ENCODE measurements at places on chromosomes 2 and 18.

- DNase-seq: peak; percentile 62
Measured at GRCh38 chr2:10124538-10125045, 2.1 kb downstream of the RRM2 start.

- DNase-seq: peak; percentile 9
Measured at GRCh38 chr18:27005589-27005988, 140.1 kb upstream of the AQP4 start.

DNA sequence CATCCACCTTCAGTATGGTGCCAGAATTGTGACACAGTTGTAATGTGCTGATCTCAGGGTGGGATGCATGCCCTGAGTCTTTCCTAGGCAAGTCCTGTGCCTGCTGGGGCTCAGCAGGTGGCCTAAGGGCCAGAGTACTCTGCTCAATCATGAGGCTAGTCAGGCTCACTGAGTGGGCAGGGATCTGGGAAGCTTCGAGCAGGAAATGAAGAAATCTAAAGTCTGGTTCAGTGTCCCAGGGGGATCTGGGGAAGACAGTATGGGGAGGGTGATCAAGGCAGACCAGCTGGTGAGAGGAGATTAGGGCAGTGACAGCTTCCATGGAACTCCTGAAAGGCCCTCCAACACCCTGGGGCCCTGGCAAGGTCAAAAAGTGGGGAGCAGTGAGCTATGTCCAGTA lies 8.9 kb upstream of the ANKRD29 start:
- no peak for DNase-seq

DNA sequence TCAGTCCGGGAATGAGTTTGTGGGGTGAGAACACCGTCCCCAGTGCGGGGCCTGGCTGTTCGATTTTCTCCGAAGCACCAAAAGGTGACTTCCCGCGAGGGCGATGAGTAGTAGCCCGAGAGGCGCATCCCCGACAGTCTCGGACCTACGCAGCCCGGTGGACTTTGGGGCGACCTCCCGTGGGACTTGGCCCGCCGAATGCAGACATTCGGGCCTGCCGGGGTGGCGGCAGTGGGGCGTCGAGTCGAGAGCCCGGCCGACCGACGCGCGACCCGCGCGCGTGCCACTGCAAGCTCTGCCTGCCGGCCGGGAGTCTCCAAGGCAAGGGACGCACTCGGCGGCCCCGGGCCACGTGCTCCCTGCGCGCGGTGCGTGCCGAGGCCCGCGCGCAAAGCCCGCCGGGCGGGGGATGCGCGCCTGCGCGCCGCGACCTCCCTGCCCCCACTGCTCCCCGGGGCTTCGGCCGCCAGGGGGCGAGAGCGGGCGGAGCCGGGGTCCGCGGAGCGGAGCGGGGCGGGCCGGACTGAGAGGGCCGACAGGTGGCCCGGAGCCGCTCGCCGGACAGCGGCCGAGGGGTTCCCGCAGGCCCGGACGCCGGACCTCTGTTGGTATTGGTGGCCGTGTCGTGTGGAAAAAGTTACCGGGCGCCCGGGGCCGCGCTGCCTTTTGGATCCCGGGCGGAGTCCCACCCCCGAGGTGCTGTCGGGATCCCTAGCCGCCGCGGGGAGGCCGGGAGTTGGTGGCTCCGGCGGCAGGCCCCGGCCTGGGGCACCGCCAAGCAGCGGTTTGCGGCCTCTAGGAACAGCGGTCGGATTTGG lies 1.9 kb downstream of the PTMA start:
- DNase-seq: peak; percentile 90

DNA sequence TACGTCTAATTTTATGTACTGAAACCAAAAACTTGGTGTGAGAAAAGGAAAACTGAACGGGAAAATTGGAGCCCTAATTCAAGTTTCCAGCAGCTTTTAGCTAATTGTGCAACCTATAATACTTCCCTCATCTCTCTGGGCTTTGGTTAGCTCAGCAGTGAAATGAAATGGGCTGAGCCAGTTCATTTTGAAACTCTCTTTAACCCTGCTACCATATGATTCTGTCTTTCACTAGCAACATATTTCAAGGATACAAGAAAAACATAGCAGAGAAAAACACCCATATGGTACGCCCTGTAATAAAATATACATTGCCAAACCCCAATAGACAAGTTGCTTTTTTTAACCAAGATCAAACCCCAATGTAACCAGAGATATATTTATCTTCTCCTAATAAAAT lies 799 bp downstream of the SYT4 start:
- DNase-seq: no peak

DNA sequence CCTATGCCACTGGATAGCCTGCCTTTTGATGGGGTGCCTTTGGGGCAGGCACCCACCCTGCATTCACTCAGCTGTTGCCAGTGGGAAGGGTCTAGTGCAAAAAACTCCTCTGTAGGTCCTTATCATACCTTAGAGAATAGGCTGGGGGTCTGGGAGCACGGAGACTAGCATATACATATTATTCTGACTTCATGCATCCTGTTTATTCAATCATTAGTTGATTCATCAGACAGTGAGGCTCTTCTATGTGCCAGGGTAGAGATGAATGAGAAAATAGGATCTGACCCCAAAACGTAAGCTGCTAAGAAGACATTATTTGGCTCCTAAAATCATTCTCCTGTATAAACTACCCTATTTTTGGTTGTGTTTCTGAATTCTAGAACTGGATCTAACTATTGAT lies 153.3 kb downstream of the TPGS2 start:
- no peak for DNase-seq

GRCh38 chr2:69169655-69170389 lies 156.8 kb downstream of the ANTXR1 start:
- DNase-seq: no peak

GRCh38 chr2:215895330-215895729 lies 118.0 kb downstream of the MREG start:
- DNase-seq: no peak

GRCh38 chr2:71846669-71847291 lies 300.9 kb downstream of the CYP26B1 start:
- no peak for DNase-seq

GRCh38 chr2:207996848-207997247 lies 28.5 kb downstream of the PLEKHM3 start:
- DNase-seq: no peak

- DNase-seq: no peak
Measured at GRCh38 chr2:222884805-222885424, 24.1 kb downstream of the ACSL3 start.

DNA sequence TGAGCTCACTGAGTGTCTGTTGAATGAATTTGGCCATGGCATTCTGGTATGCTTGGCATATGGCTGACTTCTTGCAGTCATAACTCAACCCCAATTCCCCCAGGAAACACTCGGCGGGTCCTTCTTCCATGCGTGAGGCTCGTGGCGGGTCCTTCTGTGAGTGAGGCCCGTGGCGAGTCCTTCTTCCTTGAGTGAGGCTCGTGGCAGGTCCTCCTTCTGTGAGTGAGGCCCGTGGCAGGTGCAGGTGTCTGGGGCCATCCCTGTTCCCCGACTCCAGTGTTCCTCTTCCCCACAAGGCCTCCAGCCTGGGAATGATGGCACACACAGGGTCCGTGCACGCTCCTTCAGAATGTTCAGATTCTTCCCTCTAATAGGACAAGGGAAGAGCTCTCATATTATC lies 169.0 kb downstream of the EIPR1 start:
- no peak for DNase-seq

DNA sequence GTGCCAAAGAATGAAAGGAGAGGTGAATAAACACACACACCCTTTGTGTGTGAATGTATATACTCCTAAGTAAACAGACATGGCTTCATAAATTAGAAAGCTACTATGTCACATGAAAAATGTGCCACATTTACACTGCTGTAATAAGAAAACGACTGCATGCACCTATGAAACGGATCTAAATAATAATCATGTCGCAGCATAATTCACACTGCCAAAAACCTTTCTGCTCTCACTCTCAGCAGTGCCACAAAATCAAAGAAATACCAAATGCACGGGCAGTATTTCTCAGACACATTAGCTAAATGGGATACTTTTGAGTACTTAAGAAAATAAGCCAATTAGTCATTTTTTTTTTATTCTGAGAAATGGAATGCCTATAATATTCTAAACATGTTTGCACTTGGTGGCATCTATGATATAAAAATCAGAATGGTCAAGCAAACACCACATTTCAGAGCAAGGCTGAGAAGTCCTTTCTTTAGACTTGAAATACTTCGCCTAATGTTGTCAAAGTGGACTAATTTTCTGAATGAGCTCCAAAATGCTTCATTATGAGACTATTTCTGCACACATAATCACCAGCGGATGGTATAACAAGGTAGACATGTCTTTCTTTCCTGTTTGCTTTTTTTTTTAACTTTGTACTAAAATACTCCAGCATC lies 6.6 kb downstream of the BCL11A start:
- no peak for DNase-seq

DNA sequence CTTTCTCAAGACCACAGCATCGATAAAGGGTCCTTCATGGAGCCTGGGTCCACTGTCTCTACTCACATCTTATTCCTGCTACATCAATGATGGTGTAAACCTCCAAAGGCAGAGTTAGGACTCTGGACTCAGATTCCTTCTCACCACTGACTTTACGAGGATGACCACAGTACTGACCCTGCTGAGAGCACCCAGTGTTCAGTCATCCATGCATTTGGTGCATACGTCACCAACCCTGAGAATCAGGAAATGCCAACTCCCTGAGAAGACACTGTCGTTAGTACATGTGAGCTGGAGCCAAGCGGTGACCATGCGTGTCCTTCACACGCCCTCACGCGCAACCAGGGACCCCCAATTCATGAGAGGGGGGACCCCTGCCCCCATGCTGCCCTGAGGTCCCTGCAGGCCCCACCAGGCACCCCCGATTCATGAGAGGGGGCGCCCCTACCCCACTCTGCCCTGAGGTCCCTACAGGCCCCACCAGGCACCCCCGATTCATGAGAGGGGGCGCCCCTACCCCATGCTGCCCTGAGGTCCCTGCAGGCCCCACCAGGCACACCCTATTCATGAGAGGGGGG lies 178.4 kb upstream of the TPO start:
- DNase-seq: no peak

DNA sequence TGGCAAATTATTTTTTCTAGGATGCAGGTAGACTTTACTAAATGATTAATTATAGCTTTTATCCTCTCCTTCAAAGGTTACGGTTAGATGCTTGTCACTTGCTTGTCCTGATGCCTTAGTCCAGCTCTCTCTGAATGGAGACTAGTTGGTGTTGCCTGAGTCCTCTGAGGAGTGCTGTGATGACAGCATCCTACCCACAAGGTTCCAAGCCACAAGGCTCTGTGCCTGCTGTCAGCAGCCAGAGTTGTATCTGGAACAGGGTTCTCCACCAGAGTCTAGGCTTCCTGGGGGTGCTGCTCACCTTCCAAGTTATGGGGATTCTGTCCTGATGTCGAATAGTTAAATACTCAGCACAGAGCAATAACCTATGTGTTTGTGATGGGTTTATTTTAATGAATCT lies 125.7 kb downstream of the GALNT1 start:
- no peak for DNase-seq

Measured in urothelium cell line (cell line).